ENCODE measurements at places on chromosomes 12 and 14.

DNA sequence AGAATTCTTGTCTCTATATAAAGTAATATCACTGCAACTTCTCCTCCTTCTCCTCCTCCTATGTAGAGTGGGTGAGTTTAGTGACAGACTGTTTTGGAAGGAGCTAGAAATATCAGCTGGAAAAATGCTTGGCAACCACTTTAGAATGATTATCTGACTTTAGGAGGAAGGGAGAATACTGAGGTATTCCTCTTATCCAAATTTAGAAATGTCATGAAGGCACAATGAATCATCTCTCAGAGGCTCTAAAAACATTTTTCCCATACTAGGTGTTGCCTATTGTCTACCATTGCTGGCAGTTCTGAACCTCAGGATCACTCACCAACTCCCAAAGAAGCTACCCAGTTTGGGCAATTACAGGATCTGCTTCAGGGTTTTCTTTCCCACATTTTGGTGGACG lies 306.6 kb upstream of the ATP2B1 start:
- no peak overlapping the region for H3K27ac ChIP-seq
- H3K36me3 ChIP-seq: no peaks in the 10 kb centered on the region
- no peak for DNase-seq

DNA sequence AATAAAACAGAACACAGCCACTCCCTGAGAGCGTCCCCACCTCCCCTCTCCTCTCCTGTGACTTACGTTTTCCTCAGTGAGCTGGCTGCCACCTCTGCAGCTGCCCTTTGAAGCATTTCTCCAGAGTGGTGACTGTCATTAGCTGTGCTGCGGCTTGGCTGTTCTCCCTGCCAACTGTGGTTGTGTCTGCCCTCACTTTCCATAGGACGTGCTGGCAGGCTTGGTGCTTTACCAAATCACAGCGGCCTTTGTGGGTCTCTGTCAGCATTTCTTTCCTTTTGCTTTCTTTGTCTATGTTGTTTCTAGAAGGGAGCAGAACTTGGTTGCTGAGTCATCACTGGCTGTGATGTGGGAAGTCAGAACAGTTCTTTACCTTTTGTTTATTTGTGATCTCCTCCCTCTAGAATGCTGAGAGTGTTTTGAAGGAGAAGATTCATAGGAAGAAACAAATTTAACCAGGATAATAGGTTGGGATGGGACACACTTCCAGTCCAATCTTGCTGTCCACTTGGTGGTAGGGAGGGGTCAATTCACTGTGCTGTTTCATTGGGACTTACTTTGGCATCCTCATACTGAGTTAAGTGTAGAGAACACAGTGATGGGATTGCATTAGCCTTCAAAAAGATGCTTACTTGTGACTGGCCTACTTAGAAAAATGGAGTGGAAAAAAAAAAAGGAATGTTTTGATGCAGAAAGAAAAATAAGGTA lies 88.2 kb downstream of the TMX1 start:
- H3K4me1 ChIP-seq: no peaks in the 10 kb centered on the region
- H3K27ac ChIP-seq: no peak overlapping the region
- DNase-seq: no peak
- no peaks in the 10 kb centered on the region for H3K36me3 ChIP-seq
- H3K4me3 ChIP-seq: no peak overlapping the region
- H3K27me3 ChIP-seq: no peaks in the 10 kb centered on the region

GRCh38 chr12:68959891-68960464 lies 27.0 kb upstream of the CPM start:
- no peaks in the 10 kb centered on the region for H3K36me3 ChIP-seq
- no peaks in the 10 kb centered on the region for H3K27me3 ChIP-seq
- no peaks in the 10 kb centered on the region for H3K4me1 ChIP-seq

DNA sequence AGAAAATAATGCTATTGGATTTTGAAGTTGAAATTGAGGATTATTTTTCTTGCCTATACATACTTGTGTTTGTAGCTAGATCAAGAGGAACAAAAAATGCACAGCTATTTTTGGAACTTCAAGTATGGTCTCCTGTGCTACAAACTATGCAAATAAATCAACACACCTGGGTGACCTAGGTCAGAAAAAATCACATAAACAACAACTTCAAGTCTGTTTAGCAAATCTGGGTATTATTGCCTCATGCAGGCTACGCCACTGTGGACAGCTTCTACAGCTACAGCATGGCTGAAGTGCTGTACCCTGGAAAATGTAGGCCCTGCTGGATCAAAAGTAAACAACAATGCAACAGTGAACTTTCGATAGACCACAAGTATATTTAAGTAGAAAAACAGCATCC lies 87.5 kb downstream of the SLC6A15 start:
- H3K4me1 ChIP-seq: no peaks in the 10 kb centered on the region
- H3K36me3 ChIP-seq: no peaks in the 10 kb centered on the region
- DNase-seq: no peak
- H3K4me3 ChIP-seq: no peak overlapping the region
- H3K27me3 ChIP-seq: no peaks in the 10 kb centered on the region

DNA sequence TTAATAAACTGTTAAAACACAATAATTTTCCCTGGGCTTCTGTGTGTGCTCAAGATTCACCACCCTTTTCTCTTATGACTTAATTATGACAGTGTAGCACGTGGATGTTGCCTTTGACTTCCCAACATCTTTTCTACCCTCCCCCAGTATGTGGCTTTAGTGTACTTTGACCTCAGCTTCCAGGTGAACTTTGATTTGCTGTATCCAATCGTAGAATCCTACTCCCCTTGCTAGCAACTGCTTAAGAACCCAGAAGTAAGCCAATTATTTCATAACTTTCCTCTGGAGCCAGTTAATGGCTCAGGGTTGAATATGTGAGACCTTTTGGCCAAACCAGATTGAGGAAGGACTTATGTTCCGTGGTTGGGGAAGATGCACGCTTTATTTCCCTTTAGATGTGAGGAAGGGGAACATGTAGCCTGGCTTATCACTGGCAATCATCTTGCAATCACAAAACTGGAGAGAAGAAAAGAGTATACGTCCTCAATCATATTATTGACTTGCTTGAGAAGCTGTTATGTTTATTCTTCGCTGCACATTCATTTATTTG lies 259.6 kb upstream of the ATP2B1 start:
- no peaks in the 10 kb centered on the region for H3K27me3 ChIP-seq
- no peaks in the 10 kb centered on the region for H3K4me1 ChIP-seq
- H3K4me3 ChIP-seq: no peak overlapping the region
- H3K27ac ChIP-seq: no peak overlapping the region
- DNase-seq: no peak
- H3K36me3 ChIP-seq: no peaks in the 10 kb centered on the region

DNA sequence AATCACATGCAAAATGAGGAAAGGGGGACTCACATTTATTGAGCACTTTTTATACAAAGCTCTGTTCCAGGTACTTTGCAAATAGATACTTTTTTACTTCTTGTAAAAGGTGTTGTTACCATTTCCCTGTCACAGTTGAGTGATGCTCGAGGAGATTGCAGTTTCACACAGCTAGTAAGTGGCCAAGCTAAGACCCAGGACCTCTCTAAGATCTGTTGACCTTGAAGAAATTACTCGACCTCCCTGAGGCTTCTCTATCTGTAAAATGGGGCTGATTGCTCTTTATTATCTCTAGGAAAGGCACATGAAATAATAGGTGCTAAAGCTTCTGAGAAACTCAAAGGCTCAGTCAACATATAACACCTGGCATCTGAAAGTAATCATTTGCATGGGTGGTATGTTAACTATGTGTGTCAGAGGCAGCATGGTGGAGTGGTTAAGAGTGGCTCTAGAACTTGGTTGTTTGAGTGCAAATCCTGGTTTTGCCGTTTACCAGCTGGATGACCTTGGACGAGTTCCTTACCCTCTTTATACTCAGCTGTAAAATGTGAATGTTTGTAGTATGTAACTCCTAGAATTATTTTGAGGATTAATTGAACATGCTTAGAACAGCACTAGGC lies 41.5 kb downstream of the IFT81 start:
- no peak for DNase-seq
- no peaks in the 10 kb centered on the region for H3K27me3 ChIP-seq
- H3K4me3 ChIP-seq: no peak overlapping the region
- H3K4me1 ChIP-seq: peaks cover 63% of the 10 kb centered on the region
- peak overlapping the region; percentile 58 for H3K27ac ChIP-seq
- H3K36me3 ChIP-seq: peaks cover 6% of the 10 kb centered on the region

- peaks cover 26% of the 10 kb centered on the region for H3K27me3 ChIP-seq
- no peak overlapping the region for H3K4me3 ChIP-seq
- no peak for DNase-seq
- no peaks in the 10 kb centered on the region for H3K36me3 ChIP-seq
Measured at GRCh38 chr12:103677905-103678304, 90.8 kb downstream of the STAB2 start.

DNA sequence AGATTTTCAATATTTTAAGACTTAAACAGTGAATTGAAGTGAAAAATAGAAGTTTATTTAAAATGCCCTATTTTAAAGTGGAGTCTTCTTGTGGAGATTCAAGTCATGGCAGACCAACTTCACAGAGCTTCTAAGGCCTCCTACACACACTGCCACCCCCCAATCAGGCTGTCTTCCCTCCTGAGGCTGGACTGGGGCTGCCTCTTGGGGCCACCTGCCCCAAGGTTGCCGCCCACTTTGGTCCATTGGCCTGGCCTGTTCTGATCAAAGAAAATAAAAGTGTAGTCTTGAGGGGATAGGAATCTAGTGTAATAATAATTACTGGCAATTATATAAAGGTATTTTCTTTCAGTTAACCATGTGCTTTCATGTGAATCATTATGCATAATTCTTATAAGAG lies 1.3 kb downstream of the GOLT1B start:
- H3K4me1 ChIP-seq: peaks cover 19% of the 10 kb centered on the region
- H3K27ac ChIP-seq: no peak overlapping the region
- peak overlapping the region; percentile 97 for H3K4me3 ChIP-seq
- H3K36me3 ChIP-seq: no peaks in the 10 kb centered on the region

GRCh38 chr12:16281157-16281556 lies 3.7 kb upstream of the SLC15A5 start:
- no peak overlapping the region for H3K4me3 ChIP-seq
- H3K36me3 ChIP-seq: no peaks in the 10 kb centered on the region
- no peaks in the 10 kb centered on the region for H3K4me1 ChIP-seq
- DNase-seq: no peak
- H3K27ac ChIP-seq: no peak overlapping the region
- no peaks in the 10 kb centered on the region for H3K27me3 ChIP-seq

DNA sequence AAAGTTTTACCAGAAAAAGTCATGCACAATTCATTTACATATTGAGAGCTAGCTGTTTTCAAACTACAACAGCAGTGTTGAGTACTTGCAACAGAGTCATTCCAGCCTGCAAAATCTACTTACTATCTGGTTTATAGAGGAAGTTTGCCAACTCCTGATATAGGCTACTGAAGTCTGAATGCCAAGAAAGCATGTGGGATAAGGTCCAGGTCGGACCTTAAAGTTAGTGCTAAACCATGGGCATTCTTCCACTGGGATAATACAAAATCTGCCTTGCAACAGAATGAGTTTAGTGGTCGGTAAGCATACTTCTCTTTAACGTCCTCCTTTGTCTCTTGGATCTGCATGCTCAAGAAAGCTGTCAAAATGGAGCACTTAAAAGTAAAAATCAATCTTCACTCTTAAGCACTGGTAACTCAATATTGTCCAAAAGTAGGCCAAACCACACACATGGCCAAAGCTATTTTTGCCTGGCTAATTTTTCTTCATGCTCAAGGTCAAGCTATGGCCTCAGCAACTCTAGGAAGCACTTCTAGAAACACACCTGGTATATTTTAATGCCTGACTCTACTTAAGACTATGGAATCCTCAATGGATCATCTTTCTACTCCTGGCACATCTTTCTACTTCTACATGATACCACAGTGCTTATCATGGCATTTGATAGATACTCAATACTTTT lies 364.9 kb upstream of the KITLG start:
- no peaks in the 10 kb centered on the region for H3K27me3 ChIP-seq
- H3K4me3 ChIP-seq: no peak overlapping the region
- no peaks in the 10 kb centered on the region for H3K36me3 ChIP-seq
- no peak for DNase-seq

DNA sequence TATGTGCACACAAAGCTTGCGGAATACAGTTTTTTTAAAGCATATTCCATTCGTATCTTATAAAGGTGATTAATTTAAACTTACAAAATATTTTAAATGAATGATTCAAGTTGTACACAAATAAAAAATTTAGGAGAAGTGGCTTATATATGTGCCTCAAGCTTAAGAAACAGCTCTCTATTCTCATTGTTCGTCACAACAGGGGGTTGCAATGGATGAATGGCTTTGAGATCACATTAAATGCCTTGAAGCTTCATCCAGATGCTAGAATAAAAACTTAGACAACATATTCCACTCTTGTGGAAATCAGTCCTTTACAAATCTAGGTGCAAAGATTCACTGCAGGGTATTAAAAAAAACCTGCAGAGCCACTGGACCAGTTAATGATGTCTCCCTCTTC lies 303.9 kb upstream of the LRFN5 start:
- no peaks in the 10 kb centered on the region for H3K36me3 ChIP-seq
- H3K4me3 ChIP-seq: no peak overlapping the region
- H3K4me1 ChIP-seq: peaks cover 11% of the 10 kb centered on the region
- no peak overlapping the region for H3K27ac ChIP-seq
- H3K27me3 ChIP-seq: no peaks in the 10 kb centered on the region
- peak; percentile 84 for DNase-seq

DNA sequence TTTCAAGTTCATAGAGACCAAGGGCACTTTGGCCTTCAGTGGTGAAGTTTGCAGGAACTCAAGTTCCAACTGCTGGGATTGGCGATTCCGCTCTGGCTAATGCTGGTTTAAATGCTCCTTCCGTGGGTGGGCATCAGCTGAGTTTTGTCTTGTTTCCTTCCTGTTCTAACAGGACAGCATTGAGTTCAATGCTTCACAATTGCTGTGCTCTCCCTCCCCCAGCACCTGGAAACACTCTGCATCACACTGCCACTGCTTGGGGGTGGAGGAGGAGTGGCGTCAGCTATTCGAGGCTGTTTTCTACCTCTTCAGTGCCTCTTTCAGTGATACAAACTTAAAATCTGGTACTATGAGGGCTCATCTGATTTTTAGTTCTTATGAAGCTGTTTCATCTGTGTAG lies 634.9 kb downstream of the FSCB start:
- H3K4me1 ChIP-seq: peaks cover 5% of the 10 kb centered on the region
- H3K36me3 ChIP-seq: no peaks in the 10 kb centered on the region
- no peak for DNase-seq
- H3K27me3 ChIP-seq: no peaks in the 10 kb centered on the region
- no peak overlapping the region for H3K4me3 ChIP-seq

GRCh38 chr14:65255583-65256461 lies 153.5 kb upstream of the MAX start:
- no peaks in the 10 kb centered on the region for H3K27me3 ChIP-seq
- no peaks in the 10 kb centered on the region for H3K36me3 ChIP-seq
- DNase-seq: no peak
- H3K4me1 ChIP-seq: no peaks in the 10 kb centered on the region
- H3K27ac ChIP-seq: no peak overlapping the region

DNA sequence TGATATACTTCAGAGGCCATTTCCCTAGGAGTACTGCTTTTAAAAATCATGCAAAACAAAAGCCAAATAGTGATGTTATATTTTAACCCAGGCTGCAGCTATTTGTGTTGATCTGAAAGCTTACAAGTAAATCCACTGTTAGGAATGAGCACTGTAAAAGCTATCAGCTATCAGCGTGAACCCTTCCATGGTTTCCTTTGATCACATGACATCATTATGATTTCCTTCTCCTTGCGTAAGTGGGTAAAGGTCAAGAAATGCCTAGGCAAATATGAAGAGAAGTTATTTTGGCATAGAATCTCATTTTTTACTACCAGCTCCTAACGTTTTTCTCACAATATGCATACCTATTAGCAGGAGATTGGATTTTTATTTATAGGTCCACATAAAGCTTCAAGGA lies 48.6 kb upstream of the CATSPERB start:
- H3K4me1 ChIP-seq: no peaks in the 10 kb centered on the region
- no peak overlapping the region for H3K4me3 ChIP-seq
- H3K27me3 ChIP-seq: peaks cover 43% of the 10 kb centered on the region
- DNase-seq: no peak
- no peaks in the 10 kb centered on the region for H3K36me3 ChIP-seq
